Spinal cord (tissue), 10 donors: ENCODE measurements at places on chromosomes 6 and 20. TPM values are rescaled to one million over a fixed set of nuclear protein-coding genes. Genes with fewer than 3 reads are reported as not detected.
A peak's percentile ranks its signal among the peaks of the same experiment; 100 is the strongest.

The EFCAB8 gene
- 0.22 TPM for total RNA-seq

The STX7 gene
- total RNA-seq: 73.4 TPM

The GOPC gene
- total RNA-seq: 32.1 TPM

The TFAP2A gene
- total RNA-seq: 2.1 TPM

The SLC32A1 gene
- 18.5 TPM for total RNA-seq

The ADGRF1 gene
- not detected for total RNA-seq

The GPX5 gene
- not detected for total RNA-seq

The ZNF184 gene
- total RNA-seq: 21.5 TPM

The TBX18 gene
- 32.8 TPM for total RNA-seq

The SNRPB gene
- 110 TPM for total RNA-seq

The LGSN gene
- 0.39 TPM for total RNA-seq

GRCh38 chr20:41080866-41081265 is 52.2 kb downstream of the TOP1 start:
- H3K4me3 ChIP-seq: no peak overlapping the region
- H3K4me1 ChIP-seq: no peaks in the 10 kb centered on the region
- no peak for DNase-seq
- H3K27me3 ChIP-seq: no peaks in the 10 kb centered on the region

- no peaks in the 10 kb centered on the region for H3K4me1 ChIP-seq
- H3K27me3 ChIP-seq: no peaks in the 10 kb centered on the region
- no peak overlapping the region for H3K27ac ChIP-seq
- H3K36me3 ChIP-seq: peaks cover 10% of the 10 kb centered on the region
- DNase-seq: no peak
- H3K4me3 ChIP-seq: no peak overlapping the region
Measured at GRCh38 chr6:160022793-160023192, 53.9 kb downstream of the IGF2R start.

- H3K27me3 ChIP-seq: no peaks in the 10 kb centered on the region
- no peaks in the 10 kb centered on the region for H3K4me1 ChIP-seq
- H3K4me3 ChIP-seq: no peak overlapping the region
- peak; percentile 66 for DNase-seq
Measured at GRCh38 chr6:79694623-79695343, 63.7 kb downstream of the SH3BGRL2 start.

GRCh38 chr6:169808608-169808967 is 57.2 kb downstream of the ERMARD start:
- no peak for DNase-seq
- no peak overlapping the region for H3K27ac ChIP-seq
- H3K36me3 ChIP-seq: no peaks in the 10 kb centered on the region

GRCh38 chr6:75023634-75024033 is 182.2 kb downstream of the COL12A1 start:
- no peak overlapping the region for H3K27ac ChIP-seq
- no peaks in the 10 kb centered on the region for H3K36me3 ChIP-seq
- no peaks in the 10 kb centered on the region for H3K4me1 ChIP-seq
- DNase-seq: no peak
- no peaks in the 10 kb centered on the region for H3K27me3 ChIP-seq

DNA sequence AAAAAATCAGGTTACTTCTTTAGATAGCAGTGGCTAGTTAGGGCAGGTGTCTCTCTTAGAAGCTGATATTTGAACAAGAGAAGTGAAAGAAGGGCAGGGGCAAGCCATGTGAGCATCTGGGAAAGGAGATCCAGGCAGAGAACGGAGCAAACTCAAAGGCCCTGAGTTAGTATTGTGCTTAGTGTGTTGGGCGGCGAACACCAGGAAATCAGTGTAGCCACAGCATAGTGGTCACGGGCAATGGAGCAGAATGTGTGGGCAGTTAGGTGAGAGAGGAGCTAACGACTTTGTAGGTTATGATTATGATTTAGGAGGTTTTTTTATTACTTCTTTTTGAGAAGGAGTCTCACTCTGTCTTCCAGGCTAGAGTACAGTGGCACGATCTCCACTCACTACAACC is 229.3 kb downstream of the TMEM242 start:
- no peak overlapping the region for H3K27ac ChIP-seq
- no peak for DNase-seq
- H3K36me3 ChIP-seq: peaks cover 11% of the 10 kb centered on the region
- H3K4me3 ChIP-seq: no peak overlapping the region
- H3K4me1 ChIP-seq: peaks cover 22% of the 10 kb centered on the region

- H3K4me3 ChIP-seq: no peak overlapping the region
- no peak for DNase-seq
- peaks cover 79% of the 10 kb centered on the region for H3K36me3 ChIP-seq
Measured at GRCh38 chr20:64009811-64010387, 26.1 kb upstream of the C20orf204 start.

DNA sequence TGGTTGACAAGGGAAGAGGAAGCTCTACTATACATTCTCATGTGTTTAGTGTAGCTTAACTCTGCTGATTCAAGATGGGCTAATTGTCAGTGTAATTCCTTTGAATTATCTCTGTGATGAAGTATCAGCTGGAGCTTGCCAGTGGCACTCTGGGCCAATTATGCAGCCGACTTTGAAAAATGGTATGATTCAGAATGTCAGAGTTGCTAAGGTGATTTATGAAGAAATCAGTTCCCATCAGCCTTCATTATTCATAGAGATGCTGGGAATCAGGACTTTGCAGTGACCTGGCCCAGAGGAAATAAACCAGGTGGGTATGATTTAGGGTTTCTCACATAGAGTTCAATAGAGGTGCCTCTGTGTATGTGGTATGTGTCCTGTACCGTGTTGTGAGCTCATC is 33.4 kb downstream of the KCNS1 start:
- H3K27ac ChIP-seq: no peak overlapping the region
- H3K27me3 ChIP-seq: no peaks in the 10 kb centered on the region
- H3K4me3 ChIP-seq: no peak overlapping the region
- H3K36me3 ChIP-seq: no peaks in the 10 kb centered on the region

DNA sequence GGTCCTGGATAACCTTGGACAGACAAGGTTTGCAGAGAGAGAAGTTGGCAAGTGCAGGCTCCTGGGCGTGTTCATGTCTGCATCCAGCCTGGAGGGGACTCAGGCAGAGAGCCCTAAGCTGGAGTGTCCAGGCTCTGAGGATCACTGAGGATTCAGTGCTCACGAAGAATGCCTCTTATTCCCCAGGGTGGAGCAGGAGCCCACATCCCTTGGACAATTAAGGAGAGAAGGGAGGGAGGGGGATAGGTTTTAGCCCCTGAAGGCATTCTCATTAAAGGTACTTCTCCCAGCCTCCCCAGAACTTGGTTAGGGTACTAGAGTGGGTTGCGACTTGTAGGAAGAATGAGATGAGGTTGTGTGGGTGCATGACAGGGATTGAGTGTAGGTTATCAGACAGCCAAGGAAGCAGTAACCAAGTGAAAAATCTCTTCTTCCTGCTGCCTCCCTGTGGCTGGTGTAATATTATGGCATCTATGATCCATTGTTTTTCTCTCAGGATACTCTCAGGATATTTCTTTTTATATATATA is 680 bp downstream of the HLA-DPB1 start:
- peaks cover 7% of the 10 kb centered on the region for H3K27me3 ChIP-seq
- peaks cover 18% of the 10 kb centered on the region for H3K4me1 ChIP-seq
- no peak for DNase-seq
- no peak overlapping the region for H3K27ac ChIP-seq

- no peaks in the 10 kb centered on the region for H3K36me3 ChIP-seq
- no peaks in the 10 kb centered on the region for H3K27me3 ChIP-seq
- no peak for DNase-seq
- H3K4me1 ChIP-seq: peaks cover 7% of the 10 kb centered on the region
- H3K4me3 ChIP-seq: no peak overlapping the region
Measured at GRCh38 chr6:14711056-14711703, 534.7 kb upstream of the JARID2 start.

GRCh38 chr6:107488174-107488874 is 1.6 kb upstream of the SOBP start:
- H3K4me1 ChIP-seq: peaks cover 24% of the 10 kb centered on the region
- peak overlapping the region; percentile 87 for H3K27ac ChIP-seq
- no peak for DNase-seq
- H3K27me3 ChIP-seq: peaks cover 8% of the 10 kb centered on the region

GRCh38 chr6:70312165-70312745 is 9.4 kb upstream of the COL9A1 start:
- no peak overlapping the region for H3K27ac ChIP-seq
- H3K36me3 ChIP-seq: no peaks in the 10 kb centered on the region
- no peak for DNase-seq
- H3K4me3 ChIP-seq: no peak overlapping the region
- no peaks in the 10 kb centered on the region for H3K27me3 ChIP-seq
- H3K4me1 ChIP-seq: no peaks in the 10 kb centered on the region

DNA sequence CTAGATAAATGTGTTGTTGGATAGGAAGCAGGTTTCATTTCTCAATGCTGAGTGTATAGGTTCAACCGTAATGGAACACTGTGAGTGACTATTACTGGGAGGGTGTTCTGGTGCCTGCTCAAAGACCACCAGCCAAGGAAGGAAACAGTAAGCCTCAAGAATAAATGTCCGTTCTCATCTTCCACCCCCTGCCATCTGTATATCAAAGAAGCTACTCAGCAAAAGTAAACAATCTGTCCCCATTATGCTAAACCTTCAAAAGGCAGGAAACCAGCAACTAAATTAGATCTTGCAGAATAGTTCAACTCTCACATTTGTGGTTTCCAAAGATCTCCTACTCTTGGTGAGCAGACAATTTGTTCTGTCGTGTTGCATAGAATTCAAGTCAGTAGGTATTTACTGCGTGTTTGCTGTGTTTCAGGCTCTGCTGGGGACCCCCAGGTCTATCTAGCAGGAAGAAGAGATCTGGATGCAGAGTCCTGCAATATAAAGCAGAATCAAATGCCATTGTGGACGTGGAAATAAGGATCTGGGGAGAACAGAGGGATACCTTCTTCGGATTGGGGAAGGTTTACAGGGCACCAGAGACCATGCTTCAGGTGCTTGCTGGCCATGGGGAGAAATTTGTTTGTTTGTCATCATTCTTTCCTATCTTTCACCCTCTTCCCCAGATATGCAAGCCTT is 87.3 kb downstream of the SCML4 start:
- H3K27ac ChIP-seq: no peak overlapping the region
- no peaks in the 10 kb centered on the region for H3K36me3 ChIP-seq
- no peaks in the 10 kb centered on the region for H3K27me3 ChIP-seq
- H3K4me1 ChIP-seq: no peaks in the 10 kb centered on the region
- no peak for DNase-seq

DNA sequence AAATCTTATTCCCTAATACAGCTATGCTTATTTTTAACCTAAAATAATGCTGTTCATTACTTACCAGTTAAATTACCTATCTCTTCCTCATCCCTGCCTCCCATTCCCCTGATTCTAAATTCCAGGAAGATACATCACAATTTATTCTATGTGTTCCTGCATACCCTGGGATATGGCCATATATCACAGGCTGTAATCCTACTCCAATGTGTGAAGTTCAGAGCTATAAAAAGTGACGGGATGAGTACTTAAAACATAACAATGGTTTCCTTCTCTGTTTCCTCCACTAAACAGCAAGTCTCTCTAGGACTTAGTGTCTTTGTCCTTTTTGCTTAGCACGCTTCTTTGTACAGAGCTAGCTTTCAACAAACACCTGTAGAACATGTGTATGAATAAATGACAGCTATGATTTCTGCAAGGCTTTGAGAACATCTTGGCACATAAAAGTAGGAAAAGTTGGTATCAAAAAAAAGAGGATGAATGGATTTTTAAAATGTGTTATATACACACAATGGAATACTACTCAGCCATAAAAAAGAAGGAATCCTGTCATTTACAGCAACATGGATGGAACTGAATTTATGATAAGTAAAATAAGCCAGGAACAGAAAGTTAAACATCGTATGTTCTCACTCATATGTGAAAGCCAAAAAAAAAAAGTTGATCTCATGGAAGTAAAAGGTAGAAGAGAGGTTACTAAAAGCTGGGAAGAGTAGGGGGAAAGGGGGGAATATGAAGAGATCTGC is 45.8 kb downstream of the SESN1 start:
- no peak for DNase-seq
- no peaks in the 10 kb centered on the region for H3K4me1 ChIP-seq
- no peaks in the 10 kb centered on the region for H3K36me3 ChIP-seq
- no peaks in the 10 kb centered on the region for H3K27me3 ChIP-seq
- no peak overlapping the region for H3K27ac ChIP-seq

- H3K27ac ChIP-seq: peak overlapping the region; percentile 25
- peaks cover 7% of the 10 kb centered on the region for H3K36me3 ChIP-seq
- no peak overlapping the region for H3K4me3 ChIP-seq
- H3K27me3 ChIP-seq: no peaks in the 10 kb centered on the region
- H3K4me1 ChIP-seq: peaks cover 9% of the 10 kb centered on the region
Measured at GRCh38 chr6:109791301-109791700, 100.2 kb downstream of the FIG4 start.

GRCh38 chr6:106005013-106005412 is 81.1 kb upstream of the PRDM1 start:
- no peak overlapping the region for H3K27ac ChIP-seq
- H3K36me3 ChIP-seq: no peaks in the 10 kb centered on the region
- DNase-seq: no peak
- H3K4me1 ChIP-seq: no peaks in the 10 kb centered on the region
- H3K27me3 ChIP-seq: peaks cover 5% of the 10 kb centered on the region

DNA sequence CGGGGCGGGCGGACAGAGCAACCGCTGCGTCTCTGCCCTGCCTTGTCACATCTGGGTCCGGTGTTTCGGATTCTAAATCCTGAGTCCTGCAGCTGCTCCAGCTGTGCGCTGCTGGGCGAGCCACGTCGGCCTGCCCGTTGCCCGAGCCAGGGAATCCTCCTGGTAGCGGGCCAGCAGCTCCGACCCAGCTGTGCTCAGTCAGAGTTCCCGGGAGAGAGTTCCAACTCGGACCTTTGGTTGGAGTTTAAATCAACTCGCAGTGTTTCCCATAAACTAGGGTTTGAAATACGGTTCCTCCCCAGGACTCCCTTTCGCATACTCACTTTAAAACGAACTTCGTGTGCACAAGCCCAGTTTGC is 315 bp upstream of the PDE10A start:
- H3K4me3 ChIP-seq: peak overlapping the region; percentile 40
- no peak for DNase-seq
- H3K27ac ChIP-seq: no peak overlapping the region
- peaks cover 40% of the 10 kb centered on the region for H3K4me1 ChIP-seq
- H3K27me3 ChIP-seq: peaks cover 61% of the 10 kb centered on the region

DNA sequence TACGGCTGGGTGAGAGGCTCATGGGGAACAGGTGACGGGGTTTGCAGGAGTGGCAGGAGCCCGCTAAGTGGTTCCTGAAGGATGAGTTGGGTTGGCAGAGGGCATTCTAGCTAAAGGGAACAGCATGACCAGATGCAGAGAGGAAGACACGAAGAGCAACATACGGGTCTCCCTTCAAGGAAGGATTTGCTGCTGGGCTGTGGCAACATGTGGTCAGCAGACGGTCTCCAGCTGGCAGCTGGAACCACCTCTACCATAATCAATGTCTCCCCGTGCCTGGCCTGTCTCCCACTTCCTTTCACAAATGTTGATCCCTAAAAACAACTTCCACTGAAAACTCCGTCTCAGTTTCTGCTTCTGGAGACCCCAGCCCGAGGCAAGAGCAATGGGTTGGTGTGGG is 80.6 kb upstream of the SULF2 start:
- peaks cover 2% of the 10 kb centered on the region for H3K27me3 ChIP-seq
- no peak for DNase-seq
- H3K27ac ChIP-seq: no peak overlapping the region
- H3K4me1 ChIP-seq: no peaks in the 10 kb centered on the region
- H3K36me3 ChIP-seq: no peaks in the 10 kb centered on the region
